ENCODE measurements at places on chromosomes 2 and 18.

GRCh38 chr2:105438104-105438929 is 39.5 kb upstream of the FHL2 start:
- no peak for DNase-seq

- DNase-seq, result no peak
These were observed 956.3 kb downstream of the SLC4A3 start for GRCh38 chr2:220583725-220584124.

DNA sequence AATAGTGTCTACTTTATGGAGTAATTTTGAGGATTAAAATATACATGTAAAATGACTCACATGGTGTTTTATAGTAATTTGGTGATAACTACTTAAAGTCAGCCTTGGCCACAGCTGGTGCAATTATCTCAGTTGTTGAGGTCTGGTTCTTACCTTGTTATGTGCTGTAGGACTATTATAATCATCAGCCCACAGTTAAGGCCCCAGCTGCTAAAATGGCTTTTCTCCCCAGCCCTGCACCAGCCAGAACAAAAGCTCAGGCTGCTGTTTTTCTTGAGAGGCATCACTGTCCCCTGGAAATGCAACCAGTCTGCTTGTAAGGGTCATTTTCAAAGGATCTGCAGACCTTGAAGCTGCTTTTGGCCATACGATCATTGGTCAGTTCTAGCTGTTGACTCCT is 283.3 kb upstream of the THUMPD2 start:
- DNase-seq, result no peak

GRCh38 chr2:197873293-197873701 is 68.9 kb downstream of the PLCL1 start:
- no peak for DNase-seq

DNA sequence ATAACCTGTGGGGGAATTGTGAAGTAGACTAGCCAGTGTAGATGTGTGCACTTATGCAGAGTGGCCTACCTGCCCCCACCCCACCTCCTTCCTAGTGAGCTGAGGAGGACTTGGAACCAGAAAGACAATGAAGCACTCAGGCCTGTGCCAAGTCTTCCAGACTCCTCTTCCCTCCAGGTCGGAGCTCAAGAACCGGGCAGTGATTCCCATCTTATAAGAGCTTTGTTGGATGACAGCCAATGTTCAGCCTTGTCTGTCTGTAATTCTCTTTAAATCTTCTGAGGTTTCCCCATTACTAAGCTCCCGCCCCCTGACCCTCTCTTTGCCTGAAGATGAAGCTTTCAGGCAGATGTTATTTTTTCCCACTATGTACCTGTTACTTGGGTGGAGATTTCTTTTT is 121.0 kb downstream of the SMAD2 start:
- no peak for DNase-seq

DNA sequence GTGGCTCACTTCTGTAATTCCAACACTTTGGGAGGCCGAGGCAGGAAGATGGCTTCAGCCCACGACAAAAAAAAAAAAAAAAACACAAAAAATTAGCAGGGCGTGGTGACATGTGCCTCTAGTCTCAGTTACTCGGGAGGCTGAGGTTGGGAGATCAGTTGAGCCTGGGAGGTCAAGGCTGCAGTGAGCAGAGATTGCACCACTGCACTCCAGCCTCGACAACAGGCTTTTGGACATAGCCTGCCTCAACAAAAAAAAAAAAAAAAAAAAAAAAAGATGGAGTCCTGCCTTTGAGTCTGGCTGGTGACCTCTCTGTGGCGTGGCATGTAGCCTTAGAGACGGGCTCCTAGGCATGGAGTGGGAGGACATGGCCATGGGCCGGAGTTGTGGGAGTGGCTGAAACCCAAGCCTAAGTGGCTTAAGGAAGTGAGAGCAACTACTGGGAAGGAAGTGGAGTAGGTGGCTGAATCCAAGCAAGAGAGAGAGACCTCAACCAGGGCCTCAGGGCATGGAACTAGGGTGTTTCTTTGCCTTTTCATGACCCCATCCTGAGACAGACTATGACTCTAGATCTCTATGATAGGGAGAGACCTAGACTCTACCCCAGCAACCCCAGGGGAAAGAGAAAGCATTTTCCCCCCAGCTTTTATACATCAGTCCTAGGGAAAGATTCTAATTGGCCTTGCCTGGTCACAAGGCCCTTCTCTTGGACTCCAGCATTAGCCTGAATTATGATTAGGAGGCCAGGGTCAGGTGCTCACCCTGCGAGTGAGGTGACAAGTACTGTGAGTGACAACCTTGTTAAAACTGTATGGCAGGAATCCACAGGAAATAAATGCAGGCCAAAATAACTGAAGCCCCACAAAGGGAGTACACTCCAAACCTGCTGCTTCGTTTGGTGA is 34.2 kb downstream of the NPAS2 start:
- no peak for DNase-seq

- no peak for DNase-seq
These were observed 3.4 kb downstream of the SERPINB2 start for GRCh38 chr18:63890950-63891304.

DNA sequence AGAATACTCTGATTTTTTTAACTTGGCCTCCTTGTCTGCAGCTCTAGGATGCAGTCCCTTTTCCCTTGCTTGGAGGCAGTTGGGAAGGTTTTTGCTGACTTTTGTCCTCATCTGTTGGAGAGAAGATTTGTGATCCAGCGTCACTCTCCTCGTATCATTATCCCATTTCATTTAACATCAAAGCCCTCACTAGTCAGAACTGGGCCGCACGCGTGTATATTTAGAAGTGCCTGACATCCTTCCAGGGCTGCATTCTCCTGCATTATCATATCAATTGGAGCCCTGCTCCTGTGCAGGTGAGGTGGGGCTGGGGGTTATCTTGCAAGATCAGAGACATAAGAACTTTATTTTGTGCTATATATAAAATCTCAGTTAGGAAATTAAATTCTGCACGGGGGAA is 435.1 kb upstream of the HS6ST1 start:
- no peak for DNase-seq

DNA sequence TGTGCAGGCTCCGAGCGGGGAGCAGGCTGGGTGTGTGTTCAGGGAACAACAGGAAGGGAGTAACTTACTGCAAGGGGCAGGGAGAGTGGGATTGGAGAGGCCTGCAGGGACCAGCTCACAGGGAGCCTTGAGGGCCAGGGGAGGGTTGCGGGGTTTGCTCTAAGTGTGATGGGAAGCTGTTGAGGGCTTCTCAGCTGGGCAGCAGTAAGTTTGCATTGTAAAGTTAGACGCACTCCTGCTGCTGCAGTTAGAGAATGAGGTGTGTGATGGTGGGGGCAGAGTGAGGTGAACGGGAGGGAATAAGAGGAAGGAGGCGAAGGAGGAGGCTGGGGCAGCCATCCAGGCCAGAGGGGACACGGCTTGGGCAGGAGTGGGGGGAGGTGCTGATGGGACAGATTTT is 53.4 kb downstream of the BOLA3 start:
- DNase-seq, result no peak

DNA sequence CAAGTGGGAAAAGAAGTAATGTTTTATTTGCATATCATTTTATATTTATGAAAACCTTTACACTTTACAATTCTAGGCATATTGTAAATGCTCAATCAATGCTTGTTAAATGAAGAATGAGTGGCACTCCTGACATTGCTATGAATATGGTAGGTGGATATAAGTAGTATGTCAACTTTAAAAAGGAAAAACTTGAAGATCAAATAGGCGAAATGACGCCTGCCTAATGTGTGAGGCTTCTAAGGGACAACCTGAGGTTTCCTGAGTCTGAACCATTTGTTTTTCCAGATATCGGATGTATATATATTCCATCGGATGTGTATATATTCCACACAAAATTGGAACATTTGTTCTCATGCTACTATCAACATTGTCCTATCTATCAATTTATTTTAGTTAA is 1.4 kb downstream of the STAT4 start:
- DNase-seq, result no peak

- DNase-seq, result no peak
These were observed 3.6 kb downstream of the ECEL1 start for GRCh38 chr2:232483923-232484627.

GRCh38 chr2:2057125-2057721 is 273.9 kb downstream of the MYT1L start:
- peak; percentile 5 for DNase-seq

- no peak for DNase-seq
These were observed 1.6 kb downstream of the PPM1B start for GRCh38 chr2:44170311-44170717.

DNA sequence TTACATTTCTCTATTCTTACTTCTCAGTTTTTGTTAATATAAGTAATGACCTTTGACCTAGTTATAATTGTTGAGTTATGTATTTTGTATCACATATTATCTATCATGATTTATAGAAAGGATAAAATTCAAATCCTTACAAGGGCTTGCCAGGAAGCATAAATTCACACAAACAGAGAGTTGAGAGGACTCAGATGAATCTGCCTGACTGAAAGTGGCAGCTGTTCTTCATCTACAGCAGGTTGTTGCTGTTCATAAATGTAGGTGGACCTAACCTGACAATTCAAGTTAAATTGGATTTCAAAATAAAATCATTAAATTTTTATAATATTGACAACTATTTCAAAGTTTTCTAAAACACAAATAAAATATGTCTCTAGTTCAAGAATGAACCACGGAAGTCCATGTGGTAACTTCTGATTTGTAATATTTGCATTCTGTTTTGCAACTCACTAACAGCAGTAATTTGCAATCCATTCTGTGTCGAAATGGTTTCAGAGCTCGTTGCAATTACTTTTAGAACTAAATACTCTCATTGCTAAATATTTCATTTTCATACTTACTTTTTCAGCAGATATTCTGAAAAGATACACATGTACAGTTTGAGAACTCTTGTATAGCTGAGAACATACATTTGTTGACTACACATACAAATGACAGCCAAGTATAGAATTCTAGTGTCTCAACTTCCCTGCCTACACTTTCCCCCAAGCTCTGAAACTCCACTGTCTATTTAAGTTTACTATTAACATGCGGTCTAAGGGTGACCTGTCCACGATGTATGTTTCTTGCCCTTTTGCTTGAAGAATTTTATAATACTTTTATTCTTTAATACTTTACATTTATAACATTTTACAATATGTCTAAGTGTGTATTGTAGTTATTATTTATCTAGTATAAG is 25.7 kb downstream of the SCN7A start:
- no peak for DNase-seq

DNA sequence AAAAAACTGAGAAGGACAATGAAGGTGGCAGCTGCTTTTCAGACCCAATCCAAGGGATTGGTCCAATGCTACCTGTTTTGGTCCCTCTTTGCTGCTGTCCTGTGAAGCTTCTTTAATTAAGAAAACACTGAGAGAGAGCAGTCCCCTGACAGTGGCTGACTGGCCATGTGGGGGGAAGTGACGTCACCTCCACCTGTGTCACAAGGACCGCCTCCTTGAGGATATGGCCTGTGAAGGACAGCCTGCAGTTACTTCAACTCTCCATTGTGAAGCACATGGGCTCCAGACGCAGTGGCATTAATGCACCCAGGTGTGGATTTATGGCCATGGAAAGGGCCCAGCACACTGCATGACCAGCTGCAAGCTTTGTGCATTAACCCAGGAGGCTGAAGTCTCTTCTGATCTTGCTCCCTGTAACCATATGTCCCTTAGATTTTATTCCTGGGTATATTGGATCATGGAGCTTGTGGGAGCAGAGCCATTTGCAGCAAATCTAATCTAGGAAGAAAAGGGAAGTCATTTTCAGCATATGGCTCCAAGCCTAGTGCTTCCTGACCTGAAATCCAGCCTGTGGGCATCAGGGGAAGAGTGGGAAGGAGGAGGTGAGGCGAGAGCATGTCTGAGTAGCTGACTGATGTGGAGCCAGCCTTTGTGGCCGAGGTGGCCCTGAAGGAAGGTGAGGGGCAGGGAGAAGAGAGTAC is 32.2 kb downstream of the KIF5C start:
- no peak for DNase-seq
